Activated T-cell treated with anti-CD3 and anti-CD28 coated beads for 24 hours (primary cell): ENCODE measurements at places on chromosomes 4 and X.

- no peak for DNase-seq
These were observed 216.3 kb downstream of the NLGN4X start for GRCh38 chrX:6012357-6012756.

DNA sequence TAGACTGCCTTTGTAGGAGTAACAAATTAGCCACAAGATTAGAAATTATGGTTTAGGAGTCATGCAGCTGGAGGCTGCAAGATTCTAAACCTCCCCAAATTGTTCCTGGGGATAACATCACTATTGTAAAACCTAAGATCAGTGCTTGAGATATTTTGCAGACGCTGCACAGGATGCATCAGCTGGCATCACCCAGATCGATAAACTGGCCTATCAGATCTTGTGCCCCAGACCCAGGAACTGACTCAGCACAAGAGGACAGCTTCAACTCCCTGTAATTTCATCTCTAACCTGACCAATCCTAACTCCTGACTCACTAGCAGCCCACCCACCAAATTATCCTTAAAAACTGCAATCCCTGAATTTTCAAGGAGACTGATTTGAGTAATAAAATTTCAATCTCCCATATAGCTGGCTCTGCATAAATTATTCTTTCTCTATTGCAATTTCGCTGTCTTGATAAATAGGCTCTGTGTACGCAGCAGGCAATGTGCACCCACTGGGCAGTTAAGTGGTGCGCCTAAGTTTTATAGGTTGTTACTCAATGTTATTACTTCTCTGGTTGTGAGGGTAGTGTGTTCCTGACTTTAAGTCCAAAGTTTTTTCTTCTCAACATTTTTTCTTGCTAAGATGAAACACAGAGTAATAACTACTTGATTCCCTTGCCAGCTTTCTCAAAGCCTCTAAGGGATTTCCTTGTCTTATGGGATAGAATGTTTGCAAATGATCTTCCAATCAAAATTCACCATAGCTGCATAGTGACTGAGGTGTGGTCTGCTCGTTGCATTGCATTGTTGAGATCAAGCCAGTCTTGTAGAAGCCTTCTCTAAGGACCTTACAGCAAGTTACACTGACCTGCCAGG is 312.3 kb upstream of the DKK2 start:
- DNase-seq = no peak

GRCh38 chrX:19661961-19662360 is 146.7 kb upstream of the MAP3K15 start:
- no peak for DNase-seq

- DNase-seq = no peak
These were observed 38.7 kb downstream of the EXOC1 start for GRCh38 chr4:55892156-55892555.

DNA sequence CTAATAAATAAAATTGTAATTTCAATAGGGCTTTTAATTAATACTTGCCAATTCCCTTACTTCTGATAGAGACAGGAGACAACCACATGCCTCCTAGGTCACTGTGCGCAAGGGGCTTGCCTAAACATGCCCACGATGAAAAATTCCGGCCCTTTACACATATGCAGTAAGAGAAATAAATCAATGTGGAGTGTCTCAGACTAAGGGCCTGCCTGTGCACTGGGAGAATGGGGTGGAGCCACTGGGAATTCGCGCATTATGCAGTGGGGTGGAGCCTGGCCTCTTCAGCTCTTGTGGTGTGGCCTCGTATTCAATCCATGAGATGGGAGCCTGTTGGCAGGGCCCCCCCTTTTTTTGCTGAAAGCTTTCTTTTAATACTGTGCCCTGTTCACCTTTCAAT is 484.5 kb downstream of the PDGFC start:
- DNase-seq = no peak

DNA sequence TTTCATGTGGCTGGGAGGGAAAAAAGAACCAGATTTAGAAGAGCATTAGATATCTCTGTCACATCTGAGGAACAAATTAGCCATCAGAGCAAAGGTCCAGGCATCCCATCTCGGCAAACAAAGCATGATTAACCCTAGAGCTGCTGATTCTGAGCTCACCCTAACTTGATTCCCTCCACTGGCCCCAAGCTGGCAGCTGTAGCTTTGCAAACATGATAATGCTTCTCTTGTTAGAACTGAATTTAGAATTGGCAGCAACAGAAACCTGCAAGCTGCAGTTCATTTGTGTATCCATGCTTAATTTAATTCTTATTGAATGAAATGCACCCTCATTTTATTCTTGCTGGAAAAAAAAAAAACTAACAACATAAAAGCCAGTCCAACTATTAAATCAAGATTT is 289.2 kb downstream of the IL1RAPL1 start:
- DNase-seq = no peak

GRCh38 chrX:74015379-74016019 is 288.5 kb upstream of the ZCCHC13 start:
- DNase-seq = peak; percentile 16

DNA sequence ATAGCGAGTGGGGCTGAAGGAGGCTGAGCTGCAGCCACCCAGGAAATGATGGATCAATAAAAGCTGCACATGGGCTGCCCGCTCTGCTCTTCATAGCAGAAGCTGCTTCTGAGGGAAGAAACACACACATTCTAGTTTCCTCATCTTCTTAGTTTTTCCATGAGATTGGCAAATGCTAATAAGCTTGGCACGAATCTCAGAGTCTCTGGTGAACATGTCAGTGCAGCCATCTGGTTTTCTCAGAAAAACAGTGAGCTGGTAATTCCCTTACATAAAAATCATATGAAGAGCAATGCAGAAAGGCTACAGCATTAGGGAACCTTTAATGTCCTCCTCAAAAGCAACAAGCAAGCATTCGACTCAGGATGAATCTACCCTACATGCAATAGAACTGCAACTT is 69.9 kb downstream of the GATB start:
- DNase-seq = no peak

DNA sequence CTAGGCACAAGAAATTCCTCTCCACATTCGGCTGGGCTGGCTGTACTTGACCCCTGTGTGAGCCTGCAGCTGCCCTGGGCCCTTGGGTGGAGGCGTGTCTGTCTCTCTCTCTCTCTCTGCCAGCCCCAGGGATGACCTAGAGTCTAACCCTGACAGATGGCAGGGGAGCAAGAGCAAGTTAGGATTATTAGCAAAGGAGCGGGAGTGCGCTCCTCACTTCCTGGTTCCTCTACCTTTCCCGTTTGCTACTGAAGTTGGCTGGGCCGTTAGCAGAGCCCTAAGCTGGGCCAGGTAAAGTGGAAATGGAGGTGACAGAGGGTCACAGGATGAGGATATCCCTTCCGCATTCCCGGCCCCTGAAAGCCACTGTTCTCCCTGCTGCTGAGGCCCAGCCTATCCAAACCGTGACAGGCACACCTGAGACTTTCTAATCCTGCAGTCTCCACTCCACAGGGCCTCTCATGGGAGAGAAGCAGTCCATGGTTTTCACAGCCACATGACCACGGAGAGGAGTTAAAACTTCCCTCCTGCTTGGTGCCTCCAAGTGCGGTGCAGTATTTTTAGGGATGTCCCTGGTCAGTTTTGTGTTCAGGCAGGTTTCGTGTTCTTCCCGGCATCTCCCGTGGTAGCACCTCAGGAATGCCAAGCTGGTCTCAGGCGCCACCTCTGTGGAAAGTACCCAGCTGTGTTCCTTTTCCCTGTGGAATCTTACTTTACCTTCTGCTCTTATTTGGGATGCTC is 79.3 kb downstream of the CLDN22 start:
- no peak for DNase-seq

DNA sequence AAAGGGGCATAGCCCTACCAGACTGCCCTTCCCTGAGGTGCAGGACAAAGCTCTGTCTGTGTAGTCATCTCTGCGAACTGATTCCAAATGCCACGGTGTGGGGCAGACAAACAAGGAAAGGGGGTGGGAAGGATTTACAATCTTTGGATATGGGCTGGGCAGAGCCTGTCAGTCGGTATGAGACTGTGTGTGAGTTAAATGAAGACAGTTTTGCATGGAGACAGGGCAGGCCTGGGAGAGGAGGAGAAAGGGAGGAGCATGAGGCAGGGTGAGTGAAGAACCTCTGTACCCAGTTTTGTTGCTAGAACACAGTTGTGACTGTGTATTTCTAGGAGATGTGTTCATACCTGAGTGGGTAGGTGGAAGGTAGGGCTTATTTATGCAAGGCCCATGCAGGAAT is 59.4 kb upstream of the MSN start:
- DNase-seq = no peak

- DNase-seq = no peak
These were observed 3.3 kb upstream of the SORCS2 start for GRCh38 chr4:7189066-7189465.

DNA sequence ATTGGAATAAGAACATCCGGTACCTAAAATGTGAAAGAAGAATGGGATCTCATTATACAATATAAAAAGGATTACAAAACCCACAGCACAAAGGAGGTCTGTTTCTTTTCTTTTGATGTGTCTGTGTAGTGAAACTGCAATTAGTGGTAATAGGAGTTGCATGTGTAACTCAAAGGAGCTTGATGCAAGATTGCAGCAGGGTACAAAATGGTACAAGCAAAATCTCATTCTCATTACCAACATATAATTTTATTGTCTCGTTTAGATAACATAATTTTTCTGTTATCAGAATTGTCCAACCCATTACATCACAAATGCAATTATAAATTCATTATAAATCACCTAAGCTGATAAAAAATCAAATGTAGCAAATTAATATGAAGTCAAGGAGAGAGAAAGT is 47.1 kb upstream of the CCSER1 start:
- no peak for DNase-seq

GRCh38 chrX:143047511-143047910 is 21.8 kb downstream of the SPANXN4 start:
- no peak for DNase-seq

GRCh38 chrX:114924423-114924822 is 93.0 kb downstream of the IL13RA2 start:
- no peak for DNase-seq

DNA sequence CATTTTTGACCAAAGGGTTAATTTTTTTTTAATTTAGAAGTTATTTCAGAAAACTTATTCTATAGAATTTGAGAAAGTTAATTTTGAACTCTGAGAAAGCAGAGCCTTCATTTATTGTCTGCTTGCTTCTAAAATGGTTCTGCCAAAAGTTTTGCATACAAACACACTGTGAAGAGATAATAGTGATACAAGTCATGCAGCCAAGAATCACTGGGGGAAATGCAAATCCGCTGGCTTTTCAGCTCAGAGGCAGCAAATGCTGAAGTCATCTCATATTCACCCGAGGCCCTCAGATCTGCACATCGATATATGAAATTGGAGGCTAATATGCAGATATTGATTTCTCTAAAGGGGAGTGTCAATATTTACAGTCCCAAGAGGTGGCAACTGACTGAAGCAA is 186.2 kb downstream of the KIT start:
- no peak for DNase-seq

- DNase-seq = no peak
These were observed 27.0 kb downstream of the TMEM31 start for GRCh38 chrX:103737696-103738095.

DNA sequence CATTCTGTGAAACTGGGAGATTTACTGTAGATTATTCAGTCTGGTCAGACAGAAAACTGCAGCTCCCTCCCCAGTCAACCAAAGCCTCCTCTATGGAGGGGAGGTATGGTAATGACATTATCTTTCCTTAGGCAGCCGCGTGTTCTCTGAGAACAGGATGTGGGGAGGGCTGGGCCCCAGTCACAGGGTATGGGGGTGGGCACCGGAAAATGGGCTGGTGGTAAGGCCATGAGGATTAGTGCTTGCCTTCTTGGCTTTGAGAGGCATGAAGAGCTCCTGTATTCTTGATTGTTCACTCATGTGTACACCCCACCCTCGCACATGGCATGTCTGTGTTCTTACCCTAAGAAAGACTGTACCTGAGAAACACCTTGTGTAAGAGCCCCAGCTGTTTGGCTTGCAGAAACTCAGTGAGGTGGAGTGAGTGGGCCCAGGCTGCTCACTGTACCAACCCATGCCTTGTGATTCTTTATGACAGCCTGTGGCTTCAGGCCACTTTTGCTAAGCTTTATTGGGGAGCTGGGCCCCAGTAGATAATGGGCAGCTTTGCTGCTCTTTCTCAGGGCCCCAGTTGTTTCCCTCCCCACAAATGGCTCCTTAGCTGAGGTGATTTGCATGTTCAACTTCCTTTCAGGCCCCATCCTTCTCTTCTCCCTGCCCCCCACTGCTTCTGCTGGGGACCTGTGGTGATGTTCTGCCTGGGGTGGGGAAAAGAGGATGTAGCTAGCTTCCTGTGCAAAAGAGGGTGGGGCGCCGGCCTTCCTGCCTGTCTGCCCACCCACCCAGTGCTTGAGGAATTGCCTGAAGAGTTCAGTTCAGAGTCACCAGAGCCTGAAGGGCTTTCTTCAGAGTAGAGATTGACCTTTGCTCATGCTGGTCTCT is 30.7 kb downstream of the MSN start:
- peak; percentile 60 for DNase-seq

- DNase-seq = no peak
These were observed 95.2 kb upstream of the KLF3 start for GRCh38 chr4:38568768-38569167.

DNA sequence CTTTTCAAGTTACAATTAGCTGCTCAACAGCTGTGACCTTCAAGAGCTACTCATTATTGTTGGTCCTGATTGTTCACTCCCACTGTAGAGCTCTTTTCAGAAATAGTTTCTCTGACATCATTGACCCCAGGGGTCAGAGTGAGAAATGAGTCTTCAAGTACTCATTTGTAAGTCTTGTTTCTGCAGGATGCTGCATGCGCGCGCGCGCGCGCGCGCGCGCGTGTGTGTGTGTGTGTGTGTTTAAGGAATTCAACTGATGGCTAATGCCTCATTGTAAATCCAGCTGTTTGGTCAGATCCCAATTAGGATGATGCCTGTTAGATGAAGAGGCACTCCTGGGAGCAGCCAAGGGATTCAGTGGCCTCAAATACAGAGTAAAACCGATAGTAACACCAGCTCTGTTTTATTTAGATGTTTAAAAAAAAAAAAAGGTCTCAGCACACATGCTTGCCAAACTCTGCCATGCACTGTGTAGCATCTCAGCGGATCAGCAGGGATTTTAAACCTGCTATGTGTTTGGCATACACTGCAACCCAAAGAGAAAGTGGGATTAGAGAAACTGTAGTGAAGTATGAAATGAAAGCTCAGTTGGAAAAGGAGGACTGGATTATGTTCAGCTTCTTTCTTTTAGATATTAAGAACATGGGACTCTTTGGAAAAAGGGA is 332.3 kb downstream of the ADGRL3 start:
- no peak for DNase-seq

- no peak for DNase-seq
These were observed 22.7 kb downstream of the PSAPL1 start for GRCh38 chr4:7411896-7412553.
